CD4-positive, CD25-positive, alpha-beta regulatory T cell (primary cell): ENCODE measurements at places on chromosomes 16 and 17. TPM values are rescaled to one million over a fixed set of nuclear protein-coding genes. Genes with fewer than 3 reads are reported as not detected.
A peak's percentile ranks its signal among the peaks of the same experiment; 100 is the strongest.

DNA sequence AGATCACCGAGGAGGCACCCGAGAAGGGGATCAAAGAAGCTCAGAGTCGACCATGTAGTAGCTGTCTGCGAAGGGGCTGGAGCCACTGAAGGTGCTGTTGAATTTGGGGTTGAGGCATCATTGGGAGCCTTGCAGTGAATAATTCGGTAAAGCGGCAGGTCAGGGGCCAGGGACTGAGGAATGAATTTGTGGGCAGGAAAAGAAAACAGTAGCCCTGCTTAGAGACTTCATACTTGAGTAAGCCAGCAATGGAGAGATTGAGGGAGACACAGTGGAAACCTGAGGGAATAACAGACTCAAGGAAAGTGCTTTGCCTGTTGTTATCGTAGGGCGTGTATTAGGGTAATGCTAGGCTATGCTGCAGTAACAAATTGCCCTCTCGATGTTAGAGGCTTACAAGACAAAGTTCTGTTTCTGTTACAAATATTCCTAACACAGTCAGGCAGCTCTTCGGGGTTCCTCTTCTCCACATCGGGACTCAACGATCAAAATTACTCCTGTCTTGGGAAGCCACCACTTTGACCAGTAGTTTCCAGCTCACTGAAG is 13.4 kb upstream of the HERPUD1 start:
- no peak for DNase-seq

- no peak for DNase-seq
These were observed 133.6 kb downstream of the SKAP1 start for GRCh38 chr17:48296453-48296852.

DNA sequence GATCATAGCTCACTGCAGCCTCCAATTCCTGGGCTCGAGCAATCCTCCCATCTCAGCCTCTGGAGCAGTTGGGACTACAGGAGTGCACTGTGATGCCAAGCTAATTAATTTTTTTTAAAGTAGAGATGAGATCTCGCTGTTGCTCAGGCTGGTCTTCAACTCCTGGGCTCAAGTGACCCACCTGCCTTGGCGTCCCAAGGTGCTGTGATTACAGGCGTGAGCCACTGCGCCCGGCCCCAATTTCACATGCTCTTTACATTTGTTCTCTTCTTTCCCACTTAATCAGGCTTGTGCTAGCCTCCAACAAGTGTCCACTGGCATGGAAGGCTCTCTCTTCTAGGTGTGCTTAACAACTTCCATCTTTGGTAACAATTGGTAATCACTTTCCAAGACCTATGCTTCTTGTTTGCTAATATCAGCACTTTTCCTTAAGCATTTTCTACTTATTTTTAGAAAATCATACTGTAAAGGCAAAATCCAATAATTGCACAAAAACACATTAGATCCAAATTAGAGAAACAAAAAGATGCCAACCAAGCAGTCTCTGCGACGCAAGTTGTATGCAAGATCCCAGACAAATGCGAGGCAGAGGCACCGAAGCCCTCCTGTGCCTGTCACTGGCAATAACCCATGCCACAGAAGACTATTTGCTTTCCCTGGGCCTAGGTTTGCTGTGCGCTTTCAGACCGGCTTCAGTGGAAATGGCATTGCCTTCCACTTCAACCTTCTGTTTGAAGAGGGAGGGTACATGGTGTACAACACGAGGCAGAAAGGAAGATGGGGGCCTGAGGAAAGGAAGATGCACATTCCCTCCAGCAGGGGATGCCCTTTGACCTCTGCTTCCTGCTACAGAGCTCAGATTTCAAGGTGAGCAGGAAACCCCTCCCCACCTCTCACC is 52.6 kb downstream of the NOS2 start:
- DNase-seq, result no peak

DNA sequence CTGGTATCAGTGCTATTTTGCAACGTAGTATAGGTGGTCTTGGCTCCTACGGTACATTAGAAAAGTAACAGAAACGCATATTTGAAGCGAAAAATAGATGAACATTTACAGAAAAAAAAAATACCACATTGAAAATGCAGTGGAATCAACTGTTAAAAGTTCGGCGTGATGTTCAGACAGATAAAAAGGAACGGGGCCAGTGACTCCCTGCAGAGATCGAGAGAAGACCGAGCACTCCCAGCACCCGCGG is 440 bp upstream of the ZNF778 start:
- no peak for DNase-seq

Gene MGAT5B
- not detected for polyA plus RNA-seq

- peak; percentile 16 for DNase-seq
These were observed 17.6 kb upstream of the PEMT start for GRCh38 chr17:17609121-17609520.

Gene ALOX12B
- 0.67 TPM for polyA plus RNA-seq

Gene KRT33B
- polyA plus RNA-seq, result not detected

Gene ACSM2A
- polyA plus RNA-seq, result not detected
